ENCODE measurements at places on chromosomes 16 and 17.

DNA sequence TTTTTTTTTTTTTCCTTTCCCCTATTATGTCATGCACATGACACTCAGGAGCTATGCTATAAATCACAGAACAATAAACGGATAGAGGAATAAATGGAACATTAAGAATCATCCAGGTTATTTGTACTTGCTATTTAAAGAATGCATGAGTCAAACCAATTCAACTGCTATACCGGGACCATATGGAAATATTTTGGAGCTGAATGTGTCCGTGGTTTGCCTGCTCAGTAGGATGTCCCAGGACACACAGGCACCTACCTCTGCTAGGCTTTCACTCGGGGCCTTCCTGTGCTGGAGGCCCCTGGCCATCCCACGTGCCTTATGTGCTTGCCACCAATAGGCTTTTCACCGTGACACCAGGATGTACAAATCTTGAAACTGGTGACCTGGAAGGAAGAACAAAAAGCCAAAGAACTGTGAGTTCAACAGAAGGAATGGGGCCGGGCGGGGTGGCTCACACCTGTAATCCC lies 15.3 kb upstream of the SEC14L1 start:
- peak; percentile 83 for DNase-seq
- peak overlapping the region; percentile 62 for H3K27ac ChIP-seq
- H3K4me1 ChIP-seq: peaks cover 66% of the 10 kb centered on the region

DNA sequence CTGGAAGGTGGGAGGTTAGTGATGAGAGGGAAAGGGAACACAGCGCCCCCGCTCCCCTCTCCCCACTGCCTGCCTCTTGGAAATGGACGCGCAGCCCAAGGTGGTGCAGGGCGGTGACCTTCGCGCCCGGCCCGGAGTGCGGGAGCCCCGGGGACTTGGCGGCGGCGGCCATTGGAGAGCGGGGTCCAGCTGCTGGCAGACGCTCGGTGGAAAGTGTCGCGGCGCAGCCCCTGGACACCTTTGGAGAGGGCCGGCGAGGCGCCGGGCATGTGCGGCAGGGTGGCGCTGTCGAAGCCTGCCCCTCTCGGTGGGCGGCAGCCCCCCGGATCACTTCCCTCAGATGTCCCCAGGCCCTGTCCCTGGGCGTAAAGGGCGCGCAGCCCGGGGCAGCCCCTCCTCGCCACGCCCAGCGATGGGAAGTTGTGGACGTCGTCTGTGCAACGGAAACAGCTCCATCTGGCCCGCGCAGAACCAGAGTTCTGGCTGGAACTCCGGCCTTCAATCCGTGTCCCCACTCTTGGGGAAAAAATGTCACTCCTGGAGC lies 16.7 kb downstream of the SALL1 start:
- DNase-seq: no peak
- H3K36me3 ChIP-seq: no peaks in the 10 kb centered on the region
- no peaks in the 10 kb centered on the region for H3K4me1 ChIP-seq
- H3K27me3 ChIP-seq: no peaks in the 10 kb centered on the region
- no peak overlapping the region for H3K4me3 ChIP-seq

DNA sequence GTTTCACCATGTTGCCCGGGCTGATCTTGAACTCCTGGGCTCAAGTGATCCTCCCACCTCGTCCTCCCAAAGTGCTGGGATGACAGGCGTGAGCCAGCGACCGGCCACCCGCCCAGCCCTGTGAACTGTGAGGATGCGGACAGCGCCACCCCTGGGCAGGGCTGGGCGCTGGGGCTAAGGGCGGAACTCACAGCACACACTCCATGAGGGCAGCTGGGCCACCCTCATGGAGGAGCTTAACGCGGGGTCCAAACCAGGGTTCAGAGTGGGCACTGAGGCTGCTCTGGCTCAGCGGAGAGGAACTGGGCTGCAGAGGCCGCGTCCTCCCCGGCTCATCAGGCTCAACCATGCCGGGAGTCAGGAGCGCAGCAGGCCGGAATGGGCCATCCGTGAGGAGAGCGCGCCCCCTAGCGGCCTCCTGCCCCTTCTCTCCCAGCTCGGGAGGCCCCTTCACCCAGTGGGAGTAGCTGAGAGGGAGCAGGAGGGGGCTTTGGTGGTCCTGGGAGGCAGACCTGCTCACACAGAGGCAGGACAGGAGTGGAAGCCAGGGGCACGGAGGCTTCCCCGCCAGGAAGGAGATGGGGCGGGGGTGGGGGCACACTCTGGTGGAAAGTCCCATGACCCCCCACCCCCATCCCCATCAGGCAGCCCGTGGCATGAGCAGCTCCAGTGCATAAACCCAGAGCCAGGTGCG lies 13.8 kb downstream of the CORO7 start:
- H3K27me3 ChIP-seq: no peaks in the 10 kb centered on the region
- peak; percentile 100 for DNase-seq
- no peaks in the 10 kb centered on the region for H3K4me1 ChIP-seq
- H3K4me3 ChIP-seq: peak overlapping the region; percentile 59

DNA sequence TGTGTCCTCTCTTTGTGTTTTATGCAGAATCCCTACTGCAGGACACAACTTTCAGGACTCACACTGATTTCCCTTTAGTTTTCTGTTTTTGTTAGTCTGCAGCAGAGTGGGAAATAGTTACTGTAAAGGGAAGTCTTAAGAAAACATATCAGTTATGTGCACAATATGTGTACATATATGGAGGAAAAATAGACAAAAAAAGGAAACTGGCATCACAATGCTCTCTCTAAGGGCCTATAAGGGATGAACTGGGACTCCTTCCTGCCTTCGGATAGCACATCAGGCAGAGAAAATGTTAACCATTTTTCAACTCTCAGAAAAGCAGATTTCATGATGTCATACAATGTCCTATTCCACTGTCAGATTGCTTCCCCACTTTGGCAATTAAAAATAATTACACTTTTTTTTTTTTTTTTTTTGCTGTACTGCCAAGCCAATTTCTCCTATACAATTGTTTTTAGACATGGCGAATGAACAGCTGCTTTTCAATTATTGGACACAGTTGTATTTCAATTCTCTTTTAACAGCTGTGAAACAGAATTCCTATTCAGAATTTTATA lies 112.5 kb upstream of the KCNJ16 start:
- no peak for DNase-seq
- H3K36me3 ChIP-seq: no peaks in the 10 kb centered on the region
- peaks cover 18% of the 10 kb centered on the region for H3K27me3 ChIP-seq

DNA sequence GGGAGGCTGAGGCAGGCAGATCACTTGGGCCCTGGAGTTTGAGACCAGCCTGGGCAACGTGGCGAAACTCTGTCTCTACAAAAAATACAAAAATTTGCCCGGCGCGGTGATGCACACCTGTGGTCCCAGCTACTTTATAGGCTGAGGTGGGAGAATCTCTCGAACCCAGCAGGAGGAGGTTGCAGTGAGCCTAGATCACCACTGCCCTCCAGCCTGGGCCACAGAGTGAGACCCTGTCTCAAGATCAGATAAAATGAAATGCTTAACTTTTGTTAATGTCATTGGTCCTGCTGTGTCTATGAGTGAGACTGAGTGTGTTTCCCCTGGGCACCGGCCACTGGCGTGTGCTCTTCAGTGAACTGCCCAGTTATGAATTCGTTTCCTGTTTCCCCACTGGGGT lies 10.5 kb downstream of the FAM234A start:
- H3K4me1 ChIP-seq: no peaks in the 10 kb centered on the region
- DNase-seq: no peak
- no peak overlapping the region for H3K4me3 ChIP-seq
- no peaks in the 10 kb centered on the region for H3K27me3 ChIP-seq

DNA sequence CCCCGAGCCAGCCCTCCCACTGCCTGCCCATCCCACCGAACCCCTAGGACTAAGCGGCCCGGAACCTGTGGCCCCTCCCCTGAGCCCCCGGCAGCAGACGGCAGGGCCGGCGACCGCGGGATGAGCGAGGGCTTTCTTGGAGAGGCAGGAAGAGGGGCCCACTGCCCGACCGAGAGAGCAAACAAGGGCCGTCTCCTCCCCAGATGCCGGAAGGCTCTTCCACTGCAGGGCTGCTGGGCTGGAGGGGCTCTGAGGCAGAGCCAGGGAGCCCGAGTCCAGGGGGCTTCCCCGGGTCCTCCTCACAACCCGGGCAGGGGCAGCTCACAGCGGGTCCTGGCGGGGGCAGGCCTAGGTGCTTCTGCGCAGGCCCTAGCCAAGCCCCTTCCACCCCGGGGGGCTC lies 2.9 kb downstream of the PERCC1 start:
- no peak overlapping the region for H3K4me3 ChIP-seq
- H3K27ac ChIP-seq: no peak overlapping the region
- no peaks in the 10 kb centered on the region for H3K4me1 ChIP-seq
- H3K36me3 ChIP-seq: no peaks in the 10 kb centered on the region

GRCh38 chr17:80152081-80152702 lies 5.3 kb upstream of the EIF4A3 start:
- H3K27ac ChIP-seq: peak overlapping the region; percentile 69
- no peak overlapping the region for H3K4me3 ChIP-seq
- no peaks in the 10 kb centered on the region for H3K27me3 ChIP-seq
- no peak for DNase-seq

DNA sequence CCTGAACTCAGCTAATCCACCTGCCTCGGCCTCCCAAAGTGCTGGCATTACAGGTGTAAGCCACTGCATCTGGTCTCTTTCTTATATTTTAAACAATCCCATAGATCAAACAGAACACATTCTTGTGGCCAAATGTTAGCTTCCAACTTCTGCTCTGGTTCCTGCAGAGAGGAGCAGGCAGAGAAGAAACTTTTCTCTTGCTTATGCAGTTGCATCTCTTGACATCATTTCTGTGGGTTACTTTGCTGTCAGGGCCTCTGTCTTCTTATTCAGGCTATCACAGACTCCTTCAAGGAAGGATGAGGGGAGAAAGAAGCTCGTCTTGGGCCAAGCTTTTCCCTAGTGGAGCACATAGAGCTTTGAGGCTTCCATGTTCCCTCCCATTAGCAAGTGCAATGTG lies 7.8 kb downstream of the HSD17B2 start:
- peaks cover 3% of the 10 kb centered on the region for H3K27me3 ChIP-seq
- no peaks in the 10 kb centered on the region for H3K36me3 ChIP-seq
- H3K4me3 ChIP-seq: no peak overlapping the region
- H3K27ac ChIP-seq: no peak overlapping the region

- H3K27me3 ChIP-seq: no peaks in the 10 kb centered on the region
- no peaks in the 10 kb centered on the region for H3K36me3 ChIP-seq
- peak; percentile 58 for DNase-seq
- H3K27ac ChIP-seq: no peak overlapping the region
- no peaks in the 10 kb centered on the region for H3K4me1 ChIP-seq
- no peak overlapping the region for H3K4me3 ChIP-seq
Measured at GRCh38 chr16:55207693-55208428, 116.1 kb upstream of the IRX6 start.

GRCh38 chr16:77470851-77471250 lies 36.0 kb upstream of the ADAMTS18 start:
- H3K36me3 ChIP-seq: no peaks in the 10 kb centered on the region
- DNase-seq: no peak
- H3K27me3 ChIP-seq: no peaks in the 10 kb centered on the region
- H3K27ac ChIP-seq: no peak overlapping the region

DNA sequence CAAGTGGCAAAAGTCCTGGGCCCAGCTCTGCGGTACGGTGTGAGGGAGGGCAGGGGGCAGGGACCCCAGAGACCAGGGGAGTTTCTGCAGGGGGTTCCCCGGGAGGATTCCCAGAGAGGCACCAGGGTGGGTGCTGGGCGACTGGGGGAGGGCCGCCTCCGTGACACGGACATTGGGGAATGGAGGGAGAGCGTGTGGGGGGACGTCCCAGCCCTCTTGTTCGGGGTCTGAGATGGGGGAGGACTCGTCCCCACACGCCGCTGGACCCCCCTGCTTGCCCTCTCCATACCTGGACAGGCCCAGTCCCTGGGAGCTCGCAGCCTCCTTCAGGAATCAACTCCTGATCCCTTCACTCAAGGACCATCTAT lies 26.3 kb upstream of the C1QTNF8 start:
- peaks cover 19% of the 10 kb centered on the region for H3K27me3 ChIP-seq
- no peak overlapping the region for H3K27ac ChIP-seq
- no peak for DNase-seq
- no peaks in the 10 kb centered on the region for H3K4me1 ChIP-seq
- no peak overlapping the region for H3K4me3 ChIP-seq

GRCh38 chr17:55710829-55711496 lies 11.7 kb downstream of the TMEM100 start:
- H3K36me3 ChIP-seq: no peaks in the 10 kb centered on the region
- peaks cover 3% of the 10 kb centered on the region for H3K4me1 ChIP-seq
- DNase-seq: no peak
- H3K4me3 ChIP-seq: no peak overlapping the region

DNA sequence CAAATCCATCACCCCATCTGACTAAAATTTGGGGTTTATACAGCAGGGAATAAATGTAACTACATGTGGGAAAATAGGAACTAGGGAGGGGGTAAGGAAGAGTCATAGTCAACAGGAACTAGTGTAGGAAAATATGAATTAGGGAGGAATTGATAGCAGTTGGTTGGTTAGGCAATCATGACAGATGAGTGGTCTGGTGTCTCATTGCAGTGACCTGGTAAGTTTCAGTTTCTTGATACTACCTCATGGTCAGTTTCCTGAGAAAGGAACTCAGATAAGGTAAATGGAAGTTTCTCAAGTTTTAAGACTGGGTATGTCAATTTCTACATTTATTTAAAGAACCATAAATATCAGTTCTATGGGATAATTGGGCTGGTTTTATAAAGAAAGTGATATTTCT lies 442.3 kb downstream of the NPIPA7 start:
- no peak overlapping the region for H3K27ac ChIP-seq
- DNase-seq: no peak

- H3K36me3 ChIP-seq: peaks cover 8% of the 10 kb centered on the region
- peak; percentile 92 for DNase-seq
- H3K4me3 ChIP-seq: peak overlapping the region; percentile 99
- peaks cover 40% of the 10 kb centered on the region for H3K4me1 ChIP-seq
- peak overlapping the region; percentile 87 for H3K27ac ChIP-seq
Measured at GRCh38 chr16:75264457-75264998, 13.1 kb upstream of the BCAR1 start.

DNA sequence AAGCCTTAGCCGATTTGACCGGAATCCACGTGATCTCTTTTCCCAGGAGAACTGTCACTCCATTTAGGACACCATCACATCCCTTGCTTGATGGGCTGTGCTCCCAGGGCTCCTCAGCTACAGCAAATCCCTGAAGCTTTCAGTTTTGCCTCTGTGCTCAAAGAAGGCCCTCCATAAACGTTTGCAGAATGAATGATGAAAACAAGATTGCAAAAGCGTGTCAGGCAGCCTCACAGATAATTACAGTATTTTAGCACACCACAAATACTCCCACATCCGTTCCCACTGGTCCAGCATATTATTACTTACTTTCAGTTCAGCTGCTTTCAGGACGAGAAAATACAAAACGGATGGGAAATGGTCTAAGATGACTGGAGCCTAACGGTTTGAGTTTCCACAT lies 84.6 kb downstream of the USP31 start:
- DNase-seq: peak; percentile 55
- peak overlapping the region; percentile 53 for H3K27ac ChIP-seq
- H3K36me3 ChIP-seq: peaks cover 23% of the 10 kb centered on the region
- no peaks in the 10 kb centered on the region for H3K27me3 ChIP-seq
- H3K4me3 ChIP-seq: peak overlapping the region; percentile 48

- H3K4me1 ChIP-seq: no peaks in the 10 kb centered on the region
- H3K4me3 ChIP-seq: no peak overlapping the region
- no peaks in the 10 kb centered on the region for H3K36me3 ChIP-seq
- peaks cover 17% of the 10 kb centered on the region for H3K27me3 ChIP-seq
- H3K27ac ChIP-seq: no peak overlapping the region
Measured at GRCh38 chr17:7367918-7368598, 12.8 kb upstream of the TNK1 start.

GRCh38 chr17:12318571-12319266 lies 298.0 kb downstream of the MAP2K4 start:
- no peak overlapping the region for H3K27ac ChIP-seq
- no peaks in the 10 kb centered on the region for H3K36me3 ChIP-seq
- no peaks in the 10 kb centered on the region for H3K27me3 ChIP-seq
- no peaks in the 10 kb centered on the region for H3K4me1 ChIP-seq

Data from osteoblast (primary cell).